ENCODE measurements at places on chromosomes 7 and 10. TPM values are rescaled to one million over a fixed set of nuclear protein-coding genes. Genes with fewer than 3 reads are reported as not detected.

Gene ZNF92
- 17.3 TPM for total RNA-seq

Gene ADAM8
- total RNA-seq = 7.1 TPM

GRCh38 chr7:25876092-25876491 is 275.9 kb upstream of the NFE2L3 start:
- H3K4me3 ChIP-seq = no peak overlapping the region
- no peaks in the 10 kb centered on the region for H3K4me1 ChIP-seq
- no peaks in the 10 kb centered on the region for H3K36me3 ChIP-seq
- peaks cover 84% of the 10 kb centered on the region for H3K27me3 ChIP-seq

GRCh38 chr10:20407357-20407756 is 489.8 kb downstream of the NEBL start:
- no peaks in the 10 kb centered on the region for H3K36me3 ChIP-seq
- no peak for DNase-seq
- no peaks in the 10 kb centered on the region for H3K4me1 ChIP-seq
- H3K27ac ChIP-seq = no peak overlapping the region
- no peaks in the 10 kb centered on the region for H3K27me3 ChIP-seq
- no peak overlapping the region for H3K4me3 ChIP-seq

DNA sequence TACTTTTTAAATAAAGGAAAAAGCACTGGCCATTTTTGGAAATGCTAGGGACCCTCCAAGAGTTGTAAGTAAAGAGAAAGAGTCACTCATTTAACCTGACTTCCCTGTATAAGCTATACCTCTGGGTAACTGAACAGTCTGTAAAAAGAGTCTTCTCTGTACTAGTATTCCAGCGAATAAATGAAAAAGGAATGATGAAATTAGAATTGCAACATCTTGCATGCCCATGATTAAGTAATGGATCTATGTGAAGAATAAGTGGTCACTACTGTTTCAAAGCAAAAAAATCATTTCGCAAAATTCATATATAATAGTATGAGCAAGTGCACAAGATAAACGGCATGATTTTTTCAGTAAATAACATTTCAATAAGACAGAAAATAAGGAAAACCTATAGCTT is 116.8 kb downstream of the ZFAND4 start:
- peaks cover 4% of the 10 kb centered on the region for H3K4me1 ChIP-seq
- H3K4me3 ChIP-seq = no peak overlapping the region
- H3K27ac ChIP-seq = no peak overlapping the region
- H3K27me3 ChIP-seq = no peaks in the 10 kb centered on the region

DNA sequence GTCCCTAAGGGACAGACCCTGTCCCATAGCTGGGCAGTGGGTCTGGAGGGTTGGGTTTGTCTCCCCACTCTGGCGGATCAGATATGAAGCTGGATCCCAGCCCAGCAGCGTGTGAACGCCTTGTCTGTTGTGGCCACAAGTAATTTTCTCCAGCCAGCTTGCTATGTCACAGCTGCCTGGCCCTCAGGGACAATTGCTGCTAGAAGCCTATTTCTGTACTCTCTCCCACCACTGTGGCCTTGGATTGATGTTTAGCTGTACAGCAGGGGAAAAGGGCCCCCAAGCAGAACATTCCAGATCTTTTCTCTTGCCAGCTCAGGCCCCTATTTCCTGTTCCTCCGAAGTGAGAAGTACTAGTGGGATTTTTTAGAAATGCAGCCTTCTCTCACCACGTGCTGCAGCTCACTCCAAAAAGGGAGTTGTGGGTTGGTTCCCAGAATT is 53.5 kb upstream of the WAC start:
- H3K27ac ChIP-seq = no peak overlapping the region
- DNase-seq = no peak
- no peaks in the 10 kb centered on the region for H3K36me3 ChIP-seq
- no peaks in the 10 kb centered on the region for H3K27me3 ChIP-seq

DNA sequence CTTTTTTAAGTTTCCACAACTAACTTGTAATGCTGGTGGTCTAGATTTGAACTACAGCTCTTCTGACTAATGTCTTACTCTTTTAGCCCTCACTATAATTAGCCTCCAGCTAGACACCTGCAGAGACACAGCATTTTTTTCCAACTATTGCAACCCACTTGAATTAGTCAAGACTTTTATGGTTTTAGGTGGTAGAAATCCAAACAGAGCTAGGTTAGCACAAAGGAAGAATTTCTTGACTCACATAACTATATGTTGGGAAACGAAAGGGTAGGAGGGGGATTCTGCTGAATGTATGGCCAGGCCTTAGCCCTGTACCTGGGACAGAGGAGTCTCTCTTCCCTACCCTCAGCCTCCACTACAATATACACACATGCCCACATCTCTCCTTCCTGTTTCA is 586.1 kb downstream of the INHBA start:
- no peaks in the 10 kb centered on the region for H3K27me3 ChIP-seq
- no peak overlapping the region for H3K27ac ChIP-seq
- DNase-seq = no peak
- H3K36me3 ChIP-seq = no peaks in the 10 kb centered on the region
- no peak overlapping the region for H3K4me3 ChIP-seq

DNA sequence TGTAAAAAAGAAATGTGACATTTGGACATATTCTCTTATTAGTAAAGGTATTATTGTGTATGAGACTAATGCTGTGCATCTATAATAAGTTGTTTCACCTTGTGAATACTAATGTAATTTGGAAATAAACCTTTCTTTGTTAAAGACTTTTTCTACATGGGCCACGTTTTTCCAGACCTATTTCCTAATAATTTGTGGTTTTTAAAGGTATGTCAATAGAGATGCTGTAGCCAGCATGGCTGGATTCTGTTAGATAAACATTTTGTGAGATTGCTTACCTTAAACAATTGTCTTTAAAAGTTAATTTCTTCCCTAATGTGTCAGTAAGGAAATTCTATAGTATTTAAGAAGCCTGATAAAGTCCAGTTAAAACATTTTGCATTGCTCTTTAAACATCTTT is 56.0 kb downstream of the KAT6B start:
- no peak overlapping the region for H3K27ac ChIP-seq
- H3K36me3 ChIP-seq = no peaks in the 10 kb centered on the region
- H3K4me3 ChIP-seq = no peak overlapping the region
- DNase-seq = no peak

DNA sequence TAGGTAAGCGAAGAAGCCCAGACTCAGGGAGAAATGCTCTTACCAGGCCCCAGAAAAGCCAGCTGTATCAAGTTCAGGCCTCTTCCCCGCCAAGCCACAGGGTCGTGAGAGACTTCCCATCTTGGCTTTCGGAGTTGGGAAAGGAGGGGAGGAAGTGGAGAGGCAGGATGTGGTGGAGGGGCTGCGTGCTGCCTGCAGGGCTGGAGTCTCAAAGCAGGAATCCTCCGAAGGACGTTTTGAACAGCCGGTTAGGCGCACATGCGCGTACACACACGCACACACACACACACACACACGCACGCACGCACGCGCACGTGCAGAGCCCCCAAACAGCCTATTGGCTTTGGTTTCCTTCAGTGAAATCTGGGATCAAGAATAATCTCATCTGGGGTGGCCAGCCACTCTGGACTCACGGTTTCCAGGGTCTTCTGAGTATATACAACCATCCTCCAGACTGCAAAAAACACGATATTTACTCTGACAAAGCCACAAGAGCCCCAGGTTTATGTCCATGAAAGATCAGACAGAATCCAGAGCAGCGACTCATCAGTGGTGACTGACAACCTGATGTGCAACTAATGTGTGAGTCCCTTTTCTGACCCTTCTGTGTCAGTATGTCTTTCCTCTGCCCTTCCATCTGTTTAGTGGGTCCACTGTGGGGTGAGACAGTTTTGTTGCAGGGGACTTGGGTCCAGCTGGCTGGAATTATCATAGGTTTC is 115.0 kb upstream of the ZNF438 start:
- no peak overlapping the region for H3K27ac ChIP-seq
- H3K4me3 ChIP-seq = no peak overlapping the region
- H3K4me1 ChIP-seq = peaks cover 36% of the 10 kb centered on the region
- no peak for DNase-seq
- no peaks in the 10 kb centered on the region for H3K27me3 ChIP-seq
- H3K36me3 ChIP-seq = no peaks in the 10 kb centered on the region

DNA sequence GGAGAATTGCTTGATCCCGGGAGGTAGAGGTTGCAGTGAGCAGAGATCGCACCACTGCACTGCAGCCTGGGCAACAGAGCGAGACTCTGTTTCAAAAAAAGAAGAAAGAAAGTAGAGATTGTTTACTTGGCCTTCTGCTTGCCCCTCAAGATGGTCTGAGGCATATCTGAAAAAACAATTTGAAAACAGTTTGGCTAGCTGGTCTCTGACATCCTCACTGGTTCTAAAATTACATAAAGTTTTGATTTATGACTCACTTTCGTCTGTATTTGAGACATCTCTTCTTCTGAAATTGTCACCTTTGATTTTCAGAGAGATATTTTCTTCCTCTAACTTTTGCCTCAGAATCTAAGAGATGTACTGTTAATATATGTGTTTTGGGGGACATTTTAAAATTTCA is 49.6 kb upstream of the HELLS start:
- H3K4me3 ChIP-seq = no peak overlapping the region
- no peaks in the 10 kb centered on the region for H3K4me1 ChIP-seq
- peaks cover 4% of the 10 kb centered on the region for H3K36me3 ChIP-seq
- no peaks in the 10 kb centered on the region for H3K27me3 ChIP-seq
- peak overlapping the region; percentile 25 for H3K27ac ChIP-seq

- no peak overlapping the region for H3K27ac ChIP-seq
- H3K27me3 ChIP-seq = no peaks in the 10 kb centered on the region
- H3K36me3 ChIP-seq = peaks cover 4% of the 10 kb centered on the region
- DNase-seq = no peak
Observed at GRCh38 chr10:58704671-58705141, 192.0 kb downstream of the BICC1 start.

GRCh38 chr7:51128545-51129435 is 187.8 kb downstream of the COBL start:
- H3K4me3 ChIP-seq = no peak overlapping the region
- no peak overlapping the region for H3K27ac ChIP-seq
- H3K4me1 ChIP-seq = no peaks in the 10 kb centered on the region
- peaks cover 9% of the 10 kb centered on the region for H3K36me3 ChIP-seq
- no peaks in the 10 kb centered on the region for H3K27me3 ChIP-seq

DNA sequence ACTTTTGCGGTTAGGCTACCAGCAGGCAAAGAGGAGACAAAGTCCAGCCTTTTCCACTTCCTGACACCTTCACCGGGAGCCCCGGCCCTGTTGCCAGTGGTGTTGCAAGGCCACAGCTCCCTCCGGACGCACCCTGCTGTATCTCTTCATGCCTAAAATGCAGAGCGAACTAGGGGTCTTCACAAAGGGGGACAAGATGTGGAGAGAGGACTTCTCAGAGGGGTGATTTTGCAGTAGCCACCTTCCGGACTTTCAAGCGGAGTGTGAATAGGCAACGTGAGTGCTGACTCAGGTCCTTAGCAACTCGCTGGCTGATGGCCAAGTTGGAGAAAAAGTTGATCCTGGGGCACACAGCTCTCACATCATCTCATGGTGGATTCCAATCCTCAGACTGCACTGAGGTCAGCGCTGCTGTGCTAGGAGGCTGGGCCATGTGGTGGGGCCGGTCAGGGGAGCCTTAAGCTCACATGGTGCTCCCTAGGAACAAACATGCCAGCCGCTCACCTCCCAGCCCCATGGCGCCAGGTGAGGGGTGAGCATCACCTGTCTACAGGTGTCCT is 166.3 kb downstream of the LCOR start:
- DNase-seq = no peak
- H3K4me1 ChIP-seq = peaks cover 6% of the 10 kb centered on the region
- H3K27ac ChIP-seq = no peak overlapping the region
- no peaks in the 10 kb centered on the region for H3K36me3 ChIP-seq
- no peaks in the 10 kb centered on the region for H3K27me3 ChIP-seq

GRCh38 chr7:112940314-112940732 is 146.3 kb downstream of the GPR85 start:
- DNase-seq = no peak
- H3K36me3 ChIP-seq = peaks cover 4% of the 10 kb centered on the region
- peaks cover 19% of the 10 kb centered on the region for H3K4me1 ChIP-seq
- H3K27me3 ChIP-seq = no peaks in the 10 kb centered on the region
- peak overlapping the region; percentile 93 for H3K4me3 ChIP-seq

DNA sequence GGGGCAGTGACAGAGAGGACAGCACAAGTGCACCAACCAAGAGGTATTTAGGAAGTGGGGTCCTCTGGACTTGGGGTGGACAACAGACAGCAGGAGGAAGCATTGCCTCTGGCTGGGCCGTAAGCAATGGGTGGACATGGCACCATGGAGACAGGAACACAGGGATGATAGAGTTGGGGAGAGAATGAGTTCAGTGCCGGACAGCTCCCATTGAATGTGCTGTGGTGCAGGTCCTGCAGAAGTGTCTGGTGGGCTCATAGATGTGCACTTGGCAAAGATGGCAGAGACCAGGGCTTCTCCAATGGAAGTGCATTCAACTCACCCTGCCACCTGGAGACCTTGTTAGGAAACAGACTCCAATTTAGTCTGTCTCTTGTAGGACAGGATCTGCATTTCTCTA is 341.5 kb upstream of the ZMIZ1 start:
- H3K36me3 ChIP-seq = no peaks in the 10 kb centered on the region
- DNase-seq = no peak
- H3K4me3 ChIP-seq = no peak overlapping the region
- H3K27ac ChIP-seq = no peak overlapping the region

GRCh38 chr10:22607261-22607660 is 107.1 kb downstream of the PIP4K2A start:
- no peak overlapping the region for H3K4me3 ChIP-seq
- H3K27me3 ChIP-seq = no peaks in the 10 kb centered on the region
- peaks cover 36% of the 10 kb centered on the region for H3K36me3 ChIP-seq
- peaks cover 17% of the 10 kb centered on the region for H3K4me1 ChIP-seq
- DNase-seq = no peak

DNA sequence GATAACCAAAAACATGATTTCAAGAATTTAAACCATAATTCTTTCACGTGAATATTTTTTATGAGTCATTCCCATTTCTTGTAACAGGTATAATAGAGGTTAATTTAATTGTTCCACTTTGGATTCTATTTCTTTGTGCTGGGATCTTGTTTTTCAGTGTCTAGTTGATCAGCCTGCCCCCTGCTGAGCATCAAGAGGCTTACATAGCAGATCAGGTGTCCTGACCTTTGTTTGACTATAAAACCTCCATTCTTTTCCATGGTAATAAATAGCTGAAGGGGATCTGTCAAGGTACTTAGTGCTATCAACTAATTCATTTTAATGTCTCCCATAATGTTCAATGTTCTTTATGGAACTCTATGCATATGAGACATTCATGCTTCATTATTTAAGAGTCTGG is 4.9 kb downstream of the COL17A1 start:
- no peak overlapping the region for H3K27ac ChIP-seq
- DNase-seq = no peak
- no peaks in the 10 kb centered on the region for H3K27me3 ChIP-seq
- peaks cover 18% of the 10 kb centered on the region for H3K4me1 ChIP-seq
- no peaks in the 10 kb centered on the region for H3K36me3 ChIP-seq
- H3K4me3 ChIP-seq = no peak overlapping the region

GRCh38 chr10:69361303-69361614 is 55.5 kb downstream of the TACR2 start:
- H3K4me3 ChIP-seq = no peak overlapping the region
- peak overlapping the region; percentile 24 for H3K27ac ChIP-seq
- no peaks in the 10 kb centered on the region for H3K27me3 ChIP-seq
- H3K36me3 ChIP-seq = no peaks in the 10 kb centered on the region
- peaks cover 25% of the 10 kb centered on the region for H3K4me1 ChIP-seq

Data from type B pancreatic cell (in vitro differentiated cells).